ENCODE measurements at places on chromosomes 12 and 14. TPM values are rescaled to one million over a fixed set of nuclear protein-coding genes. Genes with fewer than 3 reads are reported as not detected.

Gene PLEKHG3
- 31.2 TPM for total RNA-seq

Gene CCDC88C
- 6.4 TPM for total RNA-seq

DNA sequence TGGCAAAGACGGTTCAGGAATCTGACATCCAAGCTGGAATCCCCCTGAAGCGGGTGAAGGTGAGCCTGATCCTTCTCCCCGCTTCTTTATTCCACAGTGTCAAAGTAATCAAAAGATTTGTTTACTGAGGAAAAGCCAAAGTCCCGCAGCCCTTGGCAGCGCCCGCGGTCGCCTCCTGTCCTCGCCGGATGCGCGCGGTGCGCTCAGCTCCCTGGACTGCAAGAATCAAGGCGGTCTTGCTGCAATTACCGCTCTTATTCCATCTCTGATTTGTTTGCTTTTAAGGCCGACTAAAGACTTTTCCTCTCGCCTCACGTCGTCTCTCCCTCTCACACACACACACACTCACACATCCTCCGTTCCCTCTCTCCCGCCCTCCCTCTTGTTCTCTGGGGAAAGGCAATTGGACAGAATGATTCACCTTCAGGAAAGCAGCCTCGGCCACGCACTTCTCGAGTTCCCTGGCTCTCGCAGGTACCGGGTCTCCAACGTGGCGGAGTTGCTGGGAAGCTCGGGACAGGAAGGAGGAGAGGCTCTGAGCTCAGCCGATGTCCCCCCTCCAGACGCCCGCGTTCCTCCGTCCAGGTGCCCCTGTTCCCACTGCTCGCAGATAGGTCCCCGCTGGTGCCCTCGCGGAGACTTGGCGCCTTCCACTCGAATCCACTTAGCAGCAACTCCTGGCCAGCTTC lies 68.6 kb upstream of the USP15 start:
- DNase-seq: no peak

- DNase-seq: no peak
These were observed 6.0 kb downstream of the TGM1 start for GRCh38 chr14:24256960-24257359.

- no peak for DNase-seq
These were observed 141.3 kb downstream of the PRKCH start for GRCh38 chr14:61462566-61463193.

DNA sequence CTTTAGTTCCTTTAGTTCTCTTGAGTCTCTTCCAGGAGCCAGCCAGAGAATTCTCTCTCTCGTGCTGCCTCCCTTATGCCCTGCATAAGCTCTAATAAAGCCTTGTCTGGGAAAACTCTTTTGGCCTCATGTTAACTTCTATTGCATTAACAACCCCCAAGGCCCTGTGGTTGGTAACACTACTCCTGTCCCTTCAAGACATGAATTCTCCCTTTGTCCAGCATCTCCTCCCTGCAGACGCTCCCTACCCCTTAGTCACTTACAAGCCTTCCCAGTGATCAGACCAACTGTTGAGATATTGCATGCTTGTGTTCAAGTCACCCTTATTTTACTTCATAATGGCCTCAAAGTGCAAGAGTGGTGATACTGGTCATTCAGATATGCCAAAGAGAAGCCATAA lies 12.1 kb downstream of the LTBR start:
- DNase-seq: peak; percentile 95

DNA sequence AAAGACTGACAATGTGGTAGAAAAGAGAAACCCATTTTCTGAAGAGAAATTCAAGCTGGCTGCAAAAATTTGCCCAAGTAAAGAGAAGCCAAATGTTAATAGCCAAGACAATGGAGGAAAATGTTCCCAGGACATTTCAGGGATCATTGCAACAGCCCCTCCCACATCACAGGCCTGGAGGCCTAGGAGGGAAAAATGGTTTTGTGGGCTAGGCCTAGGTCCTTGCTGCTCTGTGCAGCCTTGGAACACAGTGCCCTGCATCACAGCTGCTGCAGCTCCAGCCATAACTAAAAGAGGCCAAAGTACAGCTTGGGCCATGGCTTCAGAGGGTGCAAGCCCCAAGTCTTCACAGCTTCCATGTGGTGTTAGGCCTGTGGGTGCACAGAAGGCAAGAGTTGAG lies 332.4 kb upstream of the LRIG3 start:
- DNase-seq: no peak

DNA sequence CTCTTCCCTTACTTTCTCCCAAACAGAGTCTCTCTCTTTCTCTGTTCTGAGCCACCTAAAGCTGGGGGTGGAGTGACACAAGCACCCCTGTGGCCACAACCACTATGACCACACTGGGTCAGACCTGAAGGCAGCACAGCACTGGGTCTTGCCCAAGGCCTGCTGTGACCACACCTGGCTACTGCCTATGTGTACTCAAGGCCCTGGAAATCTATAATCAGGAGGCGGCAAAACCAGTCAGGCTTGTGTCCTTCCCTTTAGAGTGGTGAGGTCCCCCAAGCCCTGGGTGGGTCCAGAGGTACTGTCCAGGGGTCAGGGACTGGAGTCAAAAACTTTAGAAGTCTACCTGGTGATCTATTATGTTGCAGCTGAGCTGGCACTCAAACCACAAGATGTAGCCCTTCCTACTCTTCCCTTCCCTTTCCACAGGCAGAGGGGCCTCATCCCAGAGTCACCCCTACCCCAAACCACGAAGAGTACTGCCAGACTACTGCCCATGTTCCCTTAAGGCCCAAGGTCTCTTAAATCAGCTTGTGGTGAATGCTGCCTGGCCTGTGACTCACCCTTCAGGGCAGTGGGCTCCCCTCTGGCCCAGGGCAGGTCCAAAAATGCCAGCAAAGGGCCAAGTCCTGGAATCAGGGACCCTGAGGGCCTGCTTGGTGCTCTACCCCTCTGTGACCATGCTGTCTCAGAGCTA lies 179.8 kb upstream of the DYRK2 start:
- DNase-seq: no peak

DNA sequence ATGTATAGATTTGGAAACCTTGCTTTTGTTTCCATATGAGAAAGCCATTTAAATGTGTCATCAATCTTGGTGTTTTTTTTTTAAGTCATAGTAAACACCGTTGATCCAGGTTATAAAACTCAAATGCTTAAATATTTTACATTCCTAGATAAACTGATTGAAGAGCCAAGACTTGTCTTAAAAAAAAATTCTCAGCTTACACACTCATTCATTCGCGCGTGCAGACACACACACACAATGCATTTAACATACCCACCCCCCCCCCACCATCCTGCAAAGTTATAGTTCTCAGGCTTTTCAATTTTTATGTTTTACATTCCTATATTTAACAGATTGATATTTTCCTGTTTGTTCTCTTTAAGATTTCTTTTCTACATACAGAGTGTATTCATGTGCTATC lies 536.4 kb downstream of the PRKD1 start:
- DNase-seq: no peak

DNA sequence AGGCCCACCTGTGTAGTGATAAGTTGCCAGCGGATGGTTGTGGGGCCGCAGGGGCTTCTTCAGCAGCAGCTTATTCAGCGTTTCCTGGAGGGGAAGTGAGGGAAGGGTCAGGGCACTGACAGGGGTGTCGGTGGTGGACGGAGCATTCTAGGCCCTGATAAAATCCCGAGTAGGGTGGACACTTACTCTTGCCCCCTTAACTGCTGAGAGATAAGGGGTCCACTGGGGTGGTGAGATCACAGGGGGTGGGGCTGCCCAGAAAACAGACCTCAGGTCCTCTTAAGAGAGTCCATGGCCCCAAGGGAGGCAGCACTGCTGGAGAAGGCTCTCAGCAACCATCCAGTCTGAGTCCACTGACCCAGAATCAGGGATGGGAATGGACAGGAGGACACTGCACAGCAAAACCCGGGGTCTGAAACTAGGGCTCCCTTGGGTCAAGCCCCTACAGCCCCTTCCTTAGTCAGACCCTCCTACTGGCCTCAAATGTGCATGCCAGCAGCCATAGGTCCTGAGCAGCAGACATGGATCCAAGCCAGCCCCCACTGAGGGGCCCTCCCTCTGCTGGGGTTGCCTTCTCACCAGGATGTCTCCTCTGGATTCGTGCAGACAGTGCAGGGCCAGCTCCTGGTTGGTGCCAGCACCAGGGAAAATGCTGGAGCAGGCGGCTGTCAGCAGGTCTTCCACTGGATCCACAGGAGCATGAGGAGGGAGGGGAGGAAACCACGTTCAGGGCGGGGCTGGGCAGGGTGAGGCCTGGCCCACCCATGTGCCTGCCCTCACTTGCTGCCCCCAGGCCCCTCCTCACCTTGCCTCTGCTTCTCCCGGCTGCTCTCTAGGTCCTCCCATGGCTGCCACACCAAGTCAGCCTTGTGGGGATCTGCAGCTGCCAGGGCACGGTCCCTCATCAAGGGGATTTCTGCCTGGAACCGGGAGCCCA lies 12.1 kb upstream of the PNMA1 start:
- no peak for DNase-seq

Data from SK-MEL-5 (cell line).